ENCODE measurements at places on chromosomes 7 and 10.

GRCh38 chr7:69508736-69509135 is 89.5 kb upstream of the AUTS2 start:
- no peak for DNase-seq

DNA sequence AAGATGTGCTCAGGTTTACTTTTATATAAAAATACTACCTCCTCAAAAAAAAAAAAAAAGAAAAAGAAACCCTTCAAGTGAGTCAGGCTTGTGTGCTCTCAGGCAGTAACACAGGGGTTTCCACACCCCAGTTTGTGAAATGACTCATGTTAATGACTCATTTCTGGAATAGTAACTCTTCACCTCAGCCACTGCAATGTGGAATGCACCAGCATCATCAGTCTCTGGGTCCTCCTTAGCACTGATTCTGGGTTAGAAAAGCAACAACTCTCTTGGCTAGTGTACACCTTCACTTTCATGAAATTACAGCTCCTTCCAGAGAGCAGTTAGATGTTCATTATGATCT is 110.6 kb downstream of the EMX2 start:
- DNase-seq, result no peak

GRCh38 chr7:81408728-81409127 is 361.1 kb downstream of the HGF start:
- no peak for DNase-seq

DNA sequence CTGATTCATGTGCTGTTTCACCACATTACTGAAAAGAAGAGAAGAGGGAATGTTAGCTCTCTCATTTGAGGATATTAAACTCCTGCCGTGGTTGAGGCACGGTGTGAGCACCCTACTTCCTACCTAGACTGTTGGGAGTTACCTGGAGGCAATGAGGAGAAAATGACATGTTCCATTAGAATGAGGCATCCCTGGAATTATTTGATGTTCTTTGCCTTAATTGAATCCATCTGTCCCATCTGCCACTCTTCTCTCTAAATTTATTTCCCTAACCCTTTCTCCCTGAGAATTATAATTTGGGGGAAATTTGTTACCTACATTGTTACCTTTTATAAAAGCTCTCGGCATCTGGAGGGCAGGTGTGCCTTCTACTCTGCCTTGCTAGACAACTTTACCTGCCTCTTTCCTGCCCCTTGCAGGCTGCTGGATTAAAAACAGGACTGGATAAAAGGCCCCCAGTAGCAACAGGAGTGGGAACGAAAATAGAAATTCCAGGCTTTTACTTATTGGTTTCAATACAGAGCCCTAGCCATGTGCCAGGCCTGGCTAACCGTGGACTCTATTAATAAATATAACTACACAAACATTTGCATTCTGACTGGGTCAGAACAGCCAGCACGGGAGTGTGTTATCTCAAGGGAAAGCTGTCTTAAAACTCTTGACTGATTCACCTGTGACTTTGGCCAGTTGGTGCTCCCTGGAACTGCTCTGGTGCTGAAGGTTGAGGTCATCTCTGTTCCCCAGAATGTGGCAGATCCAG is 4.4 kb upstream of the ATXN7L1 start:
- no peak for DNase-seq

GRCh38 chr7:1151156-1151555 is 8.8 kb downstream of the ZFAND2A start:
- no peak for DNase-seq

DNA sequence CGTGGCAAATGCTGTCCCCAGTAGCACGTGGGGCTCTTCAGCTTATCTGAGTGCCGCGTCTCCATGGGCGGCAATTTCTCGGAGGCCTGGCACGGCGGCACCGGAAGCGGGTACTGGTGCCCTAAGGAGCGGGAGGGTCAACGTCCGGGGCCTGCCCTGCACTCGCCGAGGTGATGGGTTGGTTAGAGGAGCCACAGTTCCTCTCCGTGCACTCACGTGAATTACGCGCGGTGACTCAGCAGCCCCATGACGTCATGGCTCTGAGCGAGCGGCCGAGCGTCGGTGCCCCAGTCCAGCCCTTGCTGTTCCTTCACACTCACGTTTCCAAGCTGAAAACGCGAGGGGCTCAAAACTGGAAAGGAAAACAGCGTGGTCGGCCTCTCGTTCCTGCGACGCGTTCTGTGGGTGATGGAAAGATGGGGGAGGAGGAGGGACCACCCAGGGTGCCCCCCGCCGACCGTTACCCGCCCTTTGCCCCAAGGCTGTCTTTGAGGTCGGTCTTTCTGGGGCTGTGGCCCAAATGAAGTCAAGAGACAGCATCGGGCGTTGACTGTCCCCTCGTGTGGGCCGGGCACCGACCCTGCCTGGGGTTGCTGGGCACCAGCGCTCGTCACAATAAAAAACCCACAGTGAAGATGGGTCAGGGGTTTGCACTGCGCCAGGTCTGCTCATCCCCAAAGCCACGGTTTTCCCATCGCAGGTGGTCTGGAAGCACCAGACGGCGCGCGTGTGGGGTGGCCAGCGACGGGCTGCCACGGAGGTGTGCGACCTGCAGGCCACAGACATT is 70.4 kb upstream of the CFAP46 start:
- no peak for DNase-seq

GRCh38 chr10:86727470-86727869 is 28.9 kb upstream of the BMPR1A start:
- no peak for DNase-seq

DNA sequence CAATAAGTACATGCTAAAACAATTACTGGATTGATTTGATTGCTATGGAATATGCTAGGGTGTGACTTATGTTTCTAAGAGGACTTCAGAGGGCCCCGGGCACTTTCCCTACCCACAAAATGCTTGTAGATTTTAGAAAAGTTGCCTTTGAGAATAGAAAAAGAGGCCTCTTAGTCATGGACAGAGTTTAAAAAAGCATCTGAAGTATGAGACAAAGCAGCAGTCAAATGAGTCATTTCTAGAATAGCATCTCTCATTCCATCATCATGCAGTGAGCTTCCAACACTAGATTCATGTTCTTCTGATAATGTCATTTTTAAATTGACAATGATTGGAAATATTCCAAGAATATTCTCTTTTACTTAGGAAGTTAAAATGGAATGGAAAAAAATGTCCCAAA is 675.1 kb upstream of the PCDH15 start:
- no peak for DNase-seq

DNA sequence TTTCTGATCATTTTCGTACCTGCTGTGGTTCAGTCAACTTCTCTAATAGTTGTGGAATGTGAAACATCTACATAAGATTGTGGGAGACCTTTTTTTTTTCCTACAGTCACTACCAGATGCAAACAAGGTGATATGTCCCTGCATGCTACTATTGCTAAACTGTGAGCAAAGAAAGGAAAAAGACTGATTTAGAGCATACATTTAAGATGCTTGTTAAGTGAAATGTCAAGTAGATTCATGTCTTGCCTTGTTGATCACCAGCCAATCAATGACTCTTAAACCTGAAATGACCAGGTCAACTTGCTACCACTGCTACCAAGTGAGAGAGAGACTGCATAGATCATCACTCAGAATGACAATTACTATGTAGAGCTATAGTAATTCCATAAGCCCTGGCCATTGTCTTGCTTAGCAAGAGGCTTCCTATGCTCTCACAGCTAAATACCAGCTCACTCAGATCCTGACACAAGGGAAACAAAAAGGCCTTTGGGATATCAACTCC is 84.3 kb upstream of the SKAP2 start:
- peak; percentile 90 for DNase-seq

GRCh38 chr7:18038382-18038781 is 10.7 kb upstream of the PRPS1L1 start:
- no peak for DNase-seq

DNA sequence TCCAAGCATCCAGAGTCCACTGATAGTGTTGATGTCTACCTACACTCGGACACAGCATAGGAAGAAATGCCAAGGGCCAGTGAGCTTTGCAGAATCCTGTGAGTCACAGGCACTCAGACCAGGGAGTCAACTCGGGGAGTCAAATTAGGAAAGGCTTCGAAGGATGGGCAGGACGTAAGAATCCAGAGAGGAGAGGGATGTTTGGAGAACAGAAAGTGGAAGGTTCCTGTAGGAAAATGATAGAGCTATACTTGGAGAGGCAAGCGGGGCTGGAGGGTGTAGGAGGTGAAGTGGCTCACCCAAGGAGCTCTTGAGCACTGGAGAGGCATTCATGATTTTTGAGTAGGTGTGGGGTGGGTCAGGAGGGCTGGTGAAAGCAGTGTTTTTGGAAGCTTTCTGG is 3.0 kb downstream of the ZYX start:
- DNase-seq, result no peak

- DNase-seq, result no peak
Measured at GRCh38 chr10:88111294-88111693, 247.9 kb downstream of the PTEN start.

DNA sequence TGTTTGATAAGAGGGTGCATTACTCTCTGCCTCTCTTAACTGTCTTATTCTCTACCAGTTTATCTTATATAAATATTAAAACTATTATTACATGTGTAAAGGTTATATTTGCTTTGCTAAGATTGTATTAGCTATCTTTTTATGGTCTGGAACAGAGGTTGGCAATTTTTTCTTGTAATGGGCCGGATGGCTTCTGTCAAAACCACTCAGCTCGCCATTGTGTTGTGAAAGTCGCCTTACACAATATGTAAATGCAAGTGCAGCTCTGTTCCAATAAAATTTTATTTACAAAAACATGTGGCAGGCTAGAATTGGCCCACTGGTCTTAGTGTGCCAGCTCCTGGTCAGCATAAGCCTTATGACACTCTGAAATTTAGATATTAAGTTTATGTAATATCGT is 185.8 kb downstream of the SDK1 start:
- DNase-seq, result no peak

DNA sequence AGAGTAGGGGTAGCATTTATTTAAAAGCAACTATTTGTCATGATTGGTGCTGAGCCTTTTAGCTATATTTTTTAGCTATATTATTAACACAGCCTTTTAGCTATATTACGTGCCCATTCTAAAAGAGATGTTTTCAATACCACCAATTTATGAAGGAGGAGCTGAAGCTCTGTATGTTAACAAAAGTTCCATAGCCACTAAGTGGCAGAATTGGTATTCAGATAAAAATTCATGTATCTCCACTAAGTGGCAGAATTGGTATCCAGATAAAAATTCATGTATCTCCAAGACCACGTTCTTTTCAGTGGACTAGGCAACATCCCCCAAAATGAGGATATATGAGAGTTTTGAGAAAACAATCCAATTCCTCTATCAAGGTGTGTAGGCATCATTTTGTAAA is 268.6 kb downstream of the HGF start:
- no peak for DNase-seq

DNA sequence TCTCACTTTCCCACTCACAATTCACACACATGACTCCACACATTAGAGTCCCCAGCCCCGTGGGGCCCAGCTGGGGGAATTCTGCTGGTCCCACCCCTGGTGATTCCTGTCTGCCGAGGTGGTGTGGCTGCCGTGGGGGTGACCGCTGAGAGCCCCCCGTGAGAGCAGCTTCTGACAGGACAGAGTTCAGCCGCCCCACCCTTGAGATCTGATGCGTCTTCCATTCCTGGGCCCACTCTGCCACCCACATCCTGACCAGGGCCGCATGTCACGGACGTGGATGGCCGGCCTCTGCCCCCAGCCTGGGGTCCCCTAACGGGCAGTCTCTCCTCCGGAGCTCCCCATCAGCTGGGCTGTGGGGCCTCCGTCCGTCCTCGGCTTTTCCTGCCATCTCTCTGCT is 240.1 kb upstream of the PITRM1 start:
- DNase-seq, result no peak

DNA sequence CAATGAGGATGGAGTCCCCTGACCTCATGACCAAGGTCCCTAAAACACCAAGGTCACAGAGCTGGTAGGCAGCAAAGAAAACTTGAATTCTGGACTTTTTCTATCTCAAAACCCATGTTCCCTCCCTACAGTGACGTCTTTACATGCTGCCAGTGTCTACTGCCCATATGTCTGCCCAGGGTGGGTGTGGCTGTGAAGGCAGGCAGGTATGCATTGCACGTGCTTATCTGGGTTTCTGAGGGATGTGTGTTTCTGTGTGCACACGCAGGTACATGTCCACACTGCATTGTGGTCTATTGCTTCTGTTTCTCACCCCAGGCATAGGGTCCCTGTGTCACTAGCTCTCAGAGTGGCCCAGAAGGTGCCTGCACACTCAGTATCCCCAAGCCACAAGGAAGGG is 13.5 kb downstream of the ATP6V1F start:
- DNase-seq, result no peak

DNA sequence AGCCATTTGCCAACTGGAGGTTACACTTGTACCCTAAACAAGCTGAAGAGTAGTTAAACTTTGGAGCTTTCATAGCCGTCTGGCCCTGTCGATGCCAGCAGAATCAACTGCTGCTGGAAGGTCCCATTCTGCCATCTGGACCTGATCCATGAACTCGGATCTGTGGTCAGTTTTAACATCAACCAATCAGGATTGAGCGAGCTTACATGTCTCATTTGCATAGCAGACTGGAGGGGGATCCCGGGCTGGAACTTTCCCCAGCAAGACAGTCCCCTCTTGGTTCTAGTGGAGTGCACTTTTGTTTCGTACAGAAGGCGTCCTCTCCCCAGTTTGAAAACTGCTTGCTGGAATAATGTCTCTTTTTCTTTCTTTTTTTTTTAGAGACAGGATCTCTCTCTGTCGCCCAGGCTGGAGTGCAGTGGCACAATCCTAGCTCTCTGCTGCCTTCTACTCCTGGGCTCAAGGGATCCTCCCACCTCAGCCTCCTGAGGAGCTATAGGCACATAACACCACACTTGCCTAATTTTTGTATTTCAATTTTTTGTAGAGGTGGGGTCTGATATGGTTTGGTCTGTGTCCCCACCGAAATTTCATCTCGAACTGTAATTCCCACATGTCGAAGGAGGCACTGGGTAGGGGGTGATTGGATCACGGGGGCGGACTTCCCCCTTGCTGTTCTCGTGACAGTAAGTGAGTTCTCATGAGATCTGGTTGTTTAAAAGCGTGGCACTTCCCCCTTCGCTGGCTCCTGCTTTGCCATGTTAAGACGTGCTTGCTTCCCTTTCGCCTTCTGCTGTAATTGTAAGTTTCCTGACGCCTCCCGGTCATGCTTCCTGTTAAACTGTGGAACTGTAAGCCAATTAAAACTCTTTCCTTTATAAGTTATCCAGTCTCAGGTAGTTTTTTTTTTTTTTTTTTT is 42.8 kb upstream of the SEPHS1 start:
- no peak for DNase-seq
